ENCODE measurements at places on chromosomes 7 and 10.
A peak's percentile ranks its signal among the peaks of the same experiment; 100 is the strongest.

DNA sequence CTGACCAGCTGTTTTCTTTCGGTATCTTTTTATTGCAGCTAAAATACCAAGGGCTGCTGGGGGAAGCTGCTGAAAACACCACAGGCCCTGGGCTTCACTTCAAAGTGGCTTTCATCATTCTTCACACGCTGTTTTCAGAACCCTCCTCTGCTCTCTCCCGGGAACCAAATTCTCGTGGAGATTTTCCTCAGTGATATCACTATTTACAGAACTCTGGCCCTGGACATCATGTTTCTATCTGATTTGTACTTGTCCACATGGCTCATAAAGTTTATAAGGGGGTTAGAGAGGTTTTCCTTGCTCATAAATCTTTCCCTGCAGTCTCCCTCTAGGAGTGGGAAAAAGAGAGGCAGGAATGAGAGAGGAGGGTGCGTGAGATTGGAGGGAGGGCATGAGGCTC, 177.4 kb upstream of the NPVF start:
- no peak for DNase-seq

DNA sequence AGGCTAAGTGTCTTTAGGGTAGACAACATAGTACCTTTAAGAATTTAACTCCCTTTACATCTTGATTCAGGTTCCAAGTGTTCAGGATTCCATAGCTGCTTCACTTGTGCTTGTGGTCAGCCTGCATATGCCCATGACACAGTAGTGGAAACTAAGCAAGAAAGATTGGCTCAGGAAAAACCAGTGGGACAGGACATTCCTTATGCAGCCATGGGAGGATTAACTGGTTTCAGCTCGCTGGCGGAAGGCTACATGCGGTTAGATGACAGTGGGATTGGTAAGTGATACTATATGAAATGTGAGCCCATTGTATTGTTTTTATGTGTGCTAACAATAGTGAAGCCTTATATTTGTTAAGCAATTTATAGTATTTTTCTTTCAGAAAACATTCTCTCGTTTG, 11.3 kb downstream of the FAM221A start:
- DNase-seq, result no peak

- DNase-seq, result peak; percentile 92
Measured at GRCh38 chr7:107907790-107908189, 16.8 kb downstream of the DLD start.

DNA sequence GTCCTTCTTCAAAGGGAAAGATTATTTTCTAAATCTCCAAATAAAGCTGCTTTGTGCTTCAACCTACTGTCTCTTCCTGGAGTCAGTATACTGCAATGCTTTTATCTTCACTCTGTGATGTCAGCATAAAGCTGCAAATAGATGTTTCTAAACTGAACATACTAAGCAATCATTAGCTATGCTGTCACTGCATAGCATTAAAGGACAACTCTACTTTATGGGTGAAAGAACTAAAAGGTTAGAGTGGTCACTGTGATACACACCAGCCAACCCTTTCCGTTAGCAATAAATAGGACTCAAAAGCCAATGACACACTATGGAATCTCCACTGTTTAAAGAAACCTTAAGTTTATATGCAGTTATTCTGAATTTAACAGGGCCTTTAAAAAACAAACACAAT, 1.8 kb downstream of the CCDC186 start:
- peak; percentile 11 for DNase-seq

DNA sequence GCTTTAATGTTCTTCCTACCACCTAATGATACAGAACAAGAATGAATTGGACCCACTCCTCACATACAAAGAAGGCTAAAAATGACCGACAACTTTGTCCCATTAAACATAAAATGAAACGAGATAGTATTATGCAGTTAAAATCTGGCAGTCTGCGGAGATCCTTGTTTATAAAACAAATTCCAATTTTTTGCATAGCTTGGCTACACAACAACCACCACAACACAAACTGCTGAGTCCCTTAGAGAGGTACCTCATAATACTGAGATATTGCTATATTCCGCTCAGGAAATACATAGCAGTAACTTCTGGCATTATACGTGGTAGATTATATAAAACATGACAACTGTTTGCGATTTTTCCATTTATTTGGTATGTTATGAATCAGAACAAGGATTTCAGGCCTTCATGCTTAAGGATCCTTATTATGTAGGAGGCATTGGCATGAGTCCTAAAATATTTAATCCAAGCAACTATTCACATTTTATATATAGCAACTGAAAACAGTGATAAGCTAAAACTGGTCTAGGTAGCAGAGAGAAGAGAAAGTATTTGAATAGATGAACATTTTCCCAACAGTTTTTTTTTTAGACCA, 96.0 kb downstream of the ANK3 start:
- no peak for DNase-seq

DNA sequence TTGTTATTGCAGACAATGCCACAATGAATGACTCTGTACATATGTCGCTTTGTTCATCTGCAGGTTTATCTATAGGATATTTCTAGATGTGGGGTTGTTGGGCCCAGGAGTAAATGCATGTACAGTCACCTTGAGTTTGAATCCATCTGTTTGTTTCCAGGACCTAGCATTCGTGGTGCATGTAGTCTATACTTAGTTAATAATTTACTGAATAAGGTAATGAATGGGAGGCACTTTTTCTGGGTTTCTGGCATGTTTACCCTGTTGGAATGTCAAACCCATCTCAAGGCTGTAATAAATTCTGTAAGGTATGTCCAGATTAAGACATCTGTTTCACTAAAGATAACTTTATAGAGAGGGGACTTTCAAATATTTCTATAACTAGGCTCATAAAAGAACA, 23.5 kb downstream of the HECTD2 start:
- no peak for DNase-seq

- no peak for DNase-seq
Measured at GRCh38 chr7:73449422-73449821, 15.8 kb downstream of the FZD9 start.

DNA sequence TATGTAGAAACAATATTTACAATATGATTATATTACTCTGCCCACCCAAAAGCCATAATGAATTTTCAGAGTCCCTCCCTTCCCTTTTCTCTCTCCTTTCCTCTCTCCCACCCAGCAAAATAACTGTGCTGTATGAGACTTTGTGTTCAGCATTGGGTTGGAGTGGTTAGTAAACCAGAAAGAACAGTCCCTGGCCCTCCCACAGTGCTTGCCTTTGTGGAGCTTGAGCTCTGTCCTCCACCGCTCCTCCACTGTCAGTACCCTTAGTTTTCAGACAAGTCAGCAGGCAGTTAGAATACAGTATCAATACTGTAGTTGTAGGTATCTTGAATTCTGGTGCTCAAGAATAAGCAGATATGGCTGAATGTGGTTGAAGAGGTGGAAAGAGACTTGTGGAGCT, 92.7 kb downstream of the CDK14 start:
- no peak for DNase-seq

- no peak for DNase-seq
Measured at GRCh38 chr7:143322760-143323633, 7.1 kb downstream of the CLCN1 start.

DNA sequence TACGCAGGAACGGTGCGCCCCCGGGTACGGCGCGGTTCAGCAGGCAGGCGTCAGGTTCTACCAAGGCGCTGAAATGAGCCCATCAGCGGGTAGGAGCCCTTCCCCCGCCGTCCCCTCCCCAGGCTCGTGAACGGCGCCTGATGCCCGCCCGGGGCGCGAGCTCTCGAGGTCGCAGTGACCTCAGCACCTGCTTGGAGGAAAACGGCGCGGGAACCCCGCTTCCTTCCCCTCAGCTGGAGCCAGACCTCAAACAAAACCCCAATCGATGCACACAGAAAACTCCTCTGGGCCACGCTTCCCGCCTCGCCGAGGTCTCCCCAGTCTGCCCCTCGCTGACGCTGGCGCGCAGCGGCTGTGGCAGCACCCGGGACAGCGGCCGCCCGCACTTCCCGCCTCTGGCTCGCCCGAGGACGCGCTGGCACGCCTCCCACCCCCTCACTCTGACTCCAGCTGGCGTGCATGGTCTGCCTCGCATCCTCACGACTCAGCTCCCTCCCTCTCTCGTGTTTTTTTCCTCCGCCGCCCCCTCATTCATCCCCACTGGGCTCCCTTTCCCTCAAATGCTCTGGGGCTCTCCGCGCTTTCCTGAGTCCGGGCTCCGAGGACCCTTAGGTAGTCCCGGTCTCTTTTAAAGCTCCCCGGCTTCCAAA, 514 bp upstream of the GAD2 start:
- DNase-seq, result no peak

DNA sequence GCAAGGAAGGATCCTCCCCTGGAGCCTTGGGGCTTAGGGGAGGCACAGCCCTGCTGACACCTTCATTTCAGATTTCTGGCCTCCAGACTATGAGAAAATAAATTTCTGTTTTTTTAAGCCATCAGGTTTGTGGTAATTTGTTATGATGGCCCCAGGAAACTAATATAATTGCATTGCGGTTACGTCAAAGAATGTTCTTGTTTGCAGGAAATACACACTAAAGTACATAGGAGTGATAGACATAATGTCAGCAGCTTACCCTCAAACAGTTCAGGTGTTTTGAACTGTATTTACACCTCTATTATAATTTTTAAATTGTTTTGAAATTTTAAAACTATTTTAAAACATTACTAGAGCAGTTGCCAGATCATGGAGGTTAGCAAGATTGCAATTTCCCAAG, 12.6 kb upstream of the FHIP2A start:
- no peak for DNase-seq

DNA sequence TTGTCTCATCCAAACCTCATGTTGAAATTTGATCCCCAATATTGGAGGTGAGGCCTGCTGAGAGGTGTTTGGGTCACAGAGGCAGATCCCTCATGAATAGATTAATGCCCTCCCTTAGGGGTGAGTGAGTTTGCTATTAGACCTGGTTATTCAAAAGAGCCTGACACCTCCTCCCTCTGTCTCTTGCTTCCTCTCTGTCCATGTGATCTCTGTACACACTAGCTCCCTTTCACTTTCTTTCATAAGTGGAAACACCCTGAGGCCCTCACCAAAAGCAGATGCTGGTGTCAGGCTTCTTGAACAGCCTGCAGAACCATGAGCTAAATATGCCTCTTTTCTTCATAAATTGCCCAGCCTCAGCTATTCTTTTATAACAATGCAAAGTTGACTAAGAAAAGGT, 447.1 kb downstream of the MDFIC start:
- peak; percentile 9 for DNase-seq

- no peak for DNase-seq
Measured at GRCh38 chr10:114772496-114773196, 48.9 kb upstream of the FHIP2A start.

DNA sequence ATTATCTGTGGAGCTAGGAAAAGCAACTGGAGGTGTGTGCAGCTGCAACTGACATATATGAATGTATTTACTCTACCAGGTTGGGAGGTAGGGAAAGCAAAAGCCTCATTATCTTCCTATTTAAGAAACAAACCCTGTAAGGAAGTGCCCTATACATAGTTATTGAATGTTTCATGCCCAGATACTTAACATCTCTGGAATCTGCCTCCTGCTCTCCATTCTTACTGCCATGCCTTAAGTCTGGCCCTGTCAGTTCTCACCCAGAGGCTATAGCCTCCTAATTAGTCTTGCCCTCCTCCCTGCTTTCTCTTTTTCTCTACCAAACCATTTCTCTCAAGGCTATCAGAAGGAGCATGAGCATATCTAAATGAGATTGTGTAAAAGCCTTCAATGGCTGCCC, 542.6 kb upstream of the LRRN3 start:
- no peak for DNase-seq

DNA sequence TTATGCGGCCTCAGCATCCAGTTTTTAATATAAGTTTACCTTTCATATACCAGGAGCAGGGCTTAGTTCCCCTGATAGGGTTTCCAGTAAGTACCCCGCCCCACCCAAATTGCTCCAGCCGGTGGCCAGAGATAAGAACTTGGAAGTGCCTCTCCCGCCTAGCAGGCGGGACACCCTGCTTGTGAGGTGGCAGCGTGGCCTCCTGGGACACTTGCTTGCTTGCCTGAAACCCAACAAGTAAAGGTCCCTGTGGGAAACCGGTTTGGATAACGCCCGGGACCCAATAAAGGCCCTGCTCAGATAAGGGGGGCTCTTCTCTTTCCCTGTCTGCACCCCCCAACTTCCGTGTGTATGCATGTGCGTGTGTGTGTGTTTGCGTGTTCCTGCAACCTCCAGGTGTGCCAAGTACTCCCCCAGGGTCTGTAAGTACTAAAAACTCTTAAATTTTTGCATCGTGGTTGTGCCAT, 154.3 kb downstream of the ARHGAP21 start:
- DNase-seq, result no peak

GRCh38 chr7:94003446-94004023, 620 bp downstream of the BET1 start:
- peak; percentile 59 for DNase-seq

DNA sequence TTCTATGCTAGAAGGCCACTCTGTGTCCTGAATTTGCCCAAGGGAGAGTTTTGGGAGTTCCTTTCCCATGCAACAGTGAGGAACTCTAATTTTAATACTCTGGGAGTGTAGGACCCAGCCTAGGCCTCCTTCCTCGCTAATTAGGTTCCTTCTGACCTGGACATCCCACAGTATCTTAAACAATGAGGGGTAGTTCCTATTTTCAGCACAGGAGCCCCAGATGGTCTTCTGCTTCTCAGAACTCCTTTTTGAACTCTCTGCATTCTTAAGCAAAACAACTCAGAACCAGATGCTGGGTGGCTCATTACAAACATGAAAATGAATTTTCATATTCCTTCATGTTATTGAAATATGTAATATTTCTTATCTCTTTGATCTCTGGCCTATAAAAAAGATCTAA, 116.9 kb downstream of the LRMDA start:
- DNase-seq, result no peak

DNA sequence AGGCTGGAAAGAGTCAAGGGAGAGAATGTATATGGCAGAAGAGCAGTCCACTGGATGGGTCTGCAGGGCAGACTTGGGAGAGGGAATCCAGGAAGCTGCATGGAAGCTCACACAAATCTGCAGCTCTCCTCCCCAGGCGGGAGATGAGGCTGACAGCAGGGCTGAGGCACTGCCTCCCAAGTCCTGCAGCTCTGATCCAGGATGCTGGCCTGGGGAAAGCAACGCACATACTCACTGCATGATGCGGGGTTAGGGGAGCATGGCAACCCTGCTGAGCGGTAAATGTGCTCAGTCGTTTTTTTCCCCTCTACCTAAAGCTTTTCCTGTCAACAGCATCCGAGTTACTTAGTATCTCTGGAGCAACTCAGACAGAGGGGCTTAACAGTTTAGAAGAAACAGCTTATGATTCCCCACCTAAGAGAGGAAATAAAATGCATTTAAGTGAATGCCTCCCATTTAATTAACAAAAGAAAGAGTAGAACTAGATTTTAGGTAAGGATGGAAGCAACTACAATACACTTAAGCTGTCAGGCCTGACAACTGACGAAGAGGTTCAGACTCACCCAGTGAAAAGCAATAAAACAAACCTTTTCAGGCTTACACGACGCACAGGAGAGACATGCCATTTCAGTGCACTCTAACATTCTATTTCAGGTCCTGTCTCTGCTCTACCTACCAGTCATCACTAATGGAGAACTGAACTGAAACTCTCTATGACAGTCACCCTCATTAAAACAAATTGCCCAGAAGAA, 37.0 kb downstream of the CHCHD3 start:
- no peak for DNase-seq
